Activated CD8-positive, alpha-beta T cell treated with anti-CD3 and anti-CD28 coated beads for 36 hours (primary cell): ENCODE measurements at places on chromosomes 12 and 14. TPM values are rescaled to one million over a fixed set of nuclear protein-coding genes. Genes with fewer than 3 reads are reported as not detected.
A peak's percentile ranks its signal among the peaks of the same experiment; 100 is the strongest.

DNA sequence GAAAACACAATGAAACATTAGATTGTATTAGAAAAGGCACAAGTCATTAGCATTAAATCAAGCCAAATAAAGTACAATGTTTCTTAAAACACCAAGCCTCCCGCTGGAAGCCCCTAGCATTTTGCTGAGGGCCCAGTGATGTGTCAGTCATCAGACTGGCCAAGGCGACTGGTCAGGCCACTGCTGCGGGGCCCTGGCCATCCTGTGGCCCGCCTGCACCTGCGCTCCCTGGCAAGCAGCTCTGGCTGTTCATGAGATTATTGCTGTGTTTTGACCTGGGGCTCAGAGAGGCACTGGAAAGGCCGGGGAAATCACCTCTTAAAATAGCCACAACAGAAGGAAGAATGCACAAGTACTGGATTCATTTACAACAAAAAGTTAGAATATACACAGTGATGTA, 24.2 kb upstream of the AMN start:
- H3K27ac ChIP-seq, result no peak overlapping the region
- DNase-seq, result no peak
- peaks cover 21% of the 10 kb centered on the region for H3K4me1 ChIP-seq
- no peaks in the 10 kb centered on the region for H3K27me3 ChIP-seq

GRCh38 chr14:44507183-44507582, at the start of gene FSCB:
Gene FSCB, minus strand, starts transcription at chr14:44507283. Its CDS starts 296 bp downstream, at chr14:44506987.
- no peak for DNase-seq
- H3K36me3 ChIP-seq, result no peaks in the 10 kb centered on the region
- no peaks in the 10 kb centered on the region for H3K27me3 ChIP-seq

DNA sequence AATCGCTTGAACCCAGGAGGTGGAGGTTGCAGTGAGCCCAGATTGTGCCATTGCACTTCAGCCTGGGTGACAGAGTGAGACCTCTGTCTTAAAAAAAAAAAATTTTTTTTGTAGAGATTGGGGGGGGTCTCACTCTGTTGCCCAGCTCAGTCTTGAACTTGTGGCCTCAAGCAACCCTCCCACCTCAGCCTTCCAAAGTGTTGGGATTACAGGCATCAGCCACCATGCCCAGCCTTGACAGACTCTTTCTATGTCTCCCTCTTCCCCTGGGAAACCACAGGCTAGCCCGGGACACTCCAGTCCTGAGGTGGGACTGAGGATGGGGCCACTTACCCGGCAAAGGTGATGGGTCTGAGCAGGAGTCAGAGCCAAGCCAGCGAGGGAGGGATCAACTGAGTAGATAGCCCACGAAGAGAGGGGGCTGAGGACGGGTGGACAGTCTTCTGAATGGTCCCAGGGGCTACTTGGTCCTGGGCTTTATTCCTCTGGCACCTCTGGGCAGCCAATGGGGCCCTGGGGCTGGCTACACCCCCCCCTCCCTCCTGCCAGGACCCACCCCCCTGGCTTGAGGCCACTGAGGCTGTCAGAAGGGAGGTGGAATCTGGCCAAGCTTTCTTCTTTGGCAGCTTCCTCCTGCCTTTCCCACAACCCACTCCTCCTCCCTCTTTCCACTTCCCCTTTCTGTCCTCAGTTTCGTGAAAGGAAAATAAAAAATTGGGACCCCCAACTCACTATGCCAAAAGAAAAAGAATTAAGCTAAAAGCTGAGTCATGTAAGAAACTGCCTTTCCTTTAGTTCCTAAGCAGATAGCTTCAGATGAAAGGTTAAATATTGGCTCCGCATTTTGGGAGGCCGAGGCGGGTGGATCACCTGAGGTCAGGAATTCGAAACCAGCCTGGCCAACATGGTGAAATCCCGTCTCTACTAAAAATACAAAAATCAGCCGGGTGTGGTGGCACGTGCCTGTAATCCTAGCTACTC, at the start of gene SDS:
Gene SDS (minus strand): TSS at position 453 of the 981 bp plus-strand sequence. CDS start 4,179 bp downstream, outside the sequence.
- no peak within 1 kb of the TSS for H3K4me3 ChIP-seq
- H3K4me1 ChIP-seq, result no peaks in the 10 kb centered on the region
- no peak within 1 kb of the TSS for H3K27ac ChIP-seq
- no peak for DNase-seq
- H3K36me3 ChIP-seq, result no peaks in the 10 kb centered on the region

- no peak for DNase-seq
- no peak overlapping the region for H3K4me3 ChIP-seq
- H3K36me3 ChIP-seq, result no peaks in the 10 kb centered on the region
- H3K27me3 ChIP-seq, result peaks cover 2% of the 10 kb centered on the region
- no peak overlapping the region for H3K27ac ChIP-seq
Observed at GRCh38 chr12:58359084-58359483, 417.7 kb downstream of the ATP23 start.

- peak; percentile 70 for DNase-seq
- H3K4me1 ChIP-seq, result peaks cover 9% of the 10 kb centered on the region
- no peaks in the 10 kb centered on the region for H3K27me3 ChIP-seq
Observed at GRCh38 chr12:54526812-54527630, 22.4 kb upstream of the PDE1B start.

DNA sequence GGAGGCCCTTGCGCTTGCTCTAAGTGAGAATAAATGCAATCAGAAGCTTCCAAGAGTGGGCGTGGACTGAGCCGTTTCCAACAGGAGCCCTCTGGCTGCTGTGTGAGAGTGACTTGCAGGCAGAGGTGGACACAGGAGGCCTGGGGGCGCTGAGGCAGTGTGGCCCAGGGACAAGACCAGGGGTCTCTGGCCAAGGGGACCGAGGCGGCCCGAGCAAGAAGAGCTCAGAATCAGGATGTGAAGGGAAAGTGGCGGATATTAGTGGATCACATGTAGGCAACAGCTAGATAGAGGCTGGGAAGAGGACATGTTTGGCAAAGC, 8.6 kb downstream of the RIMBP2 start:
- no peak for DNase-seq
- H3K4me1 ChIP-seq, result no peaks in the 10 kb centered on the region
- H3K36me3 ChIP-seq, result no peaks in the 10 kb centered on the region
- no peak overlapping the region for H3K27ac ChIP-seq

DNA sequence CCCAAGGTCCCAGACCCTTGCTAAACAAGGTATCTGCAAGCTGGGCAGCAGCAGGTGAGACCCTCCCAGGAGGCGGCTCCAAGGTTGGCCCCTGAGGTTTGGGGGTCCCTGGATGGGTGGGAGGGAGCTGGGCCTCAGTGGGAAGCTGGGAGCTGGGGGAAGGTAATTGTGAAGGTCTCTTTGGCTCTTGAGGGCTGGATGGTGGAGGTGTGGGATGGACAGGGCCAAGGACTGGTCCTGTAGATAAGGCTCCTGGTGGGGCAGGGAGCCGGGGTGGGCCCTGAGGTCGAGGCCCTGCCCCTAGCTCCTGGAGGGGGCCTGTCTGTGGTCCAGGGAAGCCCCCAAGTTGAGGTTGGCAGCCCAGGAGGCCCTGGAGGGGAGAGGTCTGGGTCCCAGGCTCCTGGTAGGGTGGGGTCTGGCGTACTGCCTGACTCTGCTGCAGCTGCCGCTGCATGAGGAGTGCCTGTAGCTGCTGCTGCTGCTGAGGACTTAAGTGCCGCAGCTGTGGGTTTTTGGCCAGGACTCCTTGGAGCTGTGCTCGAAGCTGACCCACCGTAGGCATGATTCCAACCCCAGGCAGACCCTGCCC, 13.1 kb upstream of the PRKAG1 start:
- H3K27me3 ChIP-seq, result no peaks in the 10 kb centered on the region
- DNase-seq, result no peak
- peaks cover 38% of the 10 kb centered on the region for H3K36me3 ChIP-seq
- no peaks in the 10 kb centered on the region for H3K4me1 ChIP-seq

DNA sequence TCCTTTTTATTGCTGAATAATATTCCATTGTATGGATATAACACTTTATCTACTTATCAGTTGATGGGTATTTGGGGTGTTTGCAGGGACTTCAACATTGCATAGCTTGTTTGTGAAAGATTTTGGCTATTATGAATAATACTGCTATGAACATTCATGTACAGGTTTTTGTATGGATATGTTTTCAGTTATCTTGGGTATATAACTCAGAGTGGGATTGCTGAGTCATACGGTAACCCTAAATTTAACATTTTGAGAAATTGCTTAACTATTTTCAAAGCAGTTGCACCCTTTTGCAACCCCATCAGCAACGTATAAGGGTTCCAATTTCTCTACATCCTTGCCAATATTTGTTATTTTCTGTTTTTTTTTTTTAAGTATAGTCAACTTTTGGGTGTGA, 27.3 kb upstream of the HELB start:
- H3K36me3 ChIP-seq, result no peaks in the 10 kb centered on the region
- H3K27me3 ChIP-seq, result no peaks in the 10 kb centered on the region
- no peak overlapping the region for H3K4me3 ChIP-seq
- no peak overlapping the region for H3K27ac ChIP-seq

- H3K27ac ChIP-seq, result peak overlapping the region; percentile 55
- H3K27me3 ChIP-seq, result no peaks in the 10 kb centered on the region
- peaks cover 13% of the 10 kb centered on the region for H3K36me3 ChIP-seq
- peaks cover 26% of the 10 kb centered on the region for H3K4me1 ChIP-seq
- H3K4me3 ChIP-seq, result peak overlapping the region; percentile 37
Observed at GRCh38 chr14:70988452-70988851, 81.2 kb downstream of the PCNX1 start.

DNA sequence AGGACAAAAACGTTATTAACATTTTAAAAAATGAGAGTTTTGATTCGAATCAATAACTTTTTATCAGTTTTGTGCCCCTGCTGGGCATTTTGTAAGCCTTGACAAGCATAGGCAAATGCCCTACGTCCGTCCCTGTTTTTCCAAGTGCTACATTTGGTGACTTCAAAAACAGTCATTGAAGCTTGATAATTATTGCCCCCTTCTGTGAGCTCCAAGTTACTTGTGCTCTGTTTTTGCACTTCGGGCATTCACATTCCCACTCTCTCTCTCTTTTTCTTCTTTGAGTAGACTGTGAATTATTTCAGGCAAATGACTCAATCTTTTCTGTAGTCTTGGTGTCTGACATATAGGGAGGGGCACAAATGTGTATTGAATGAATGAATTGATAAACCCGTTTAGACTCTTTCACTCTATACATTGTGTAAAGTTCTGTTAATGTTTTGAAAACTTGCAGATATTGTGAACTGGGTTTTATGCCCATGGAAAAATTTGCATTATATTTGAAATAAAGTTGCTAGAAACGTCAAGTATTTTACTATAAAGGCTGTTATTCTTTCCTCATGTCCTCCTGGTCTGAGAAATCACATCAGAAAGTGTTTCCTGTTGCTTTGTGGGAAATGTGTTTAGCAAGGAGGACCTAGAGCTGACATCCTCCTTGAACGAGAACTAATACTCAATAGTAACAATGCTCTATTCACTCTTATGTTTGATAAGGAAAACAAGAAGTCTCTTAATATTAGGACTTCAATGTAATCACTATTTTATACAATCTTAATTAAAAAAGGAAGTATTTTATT, 1.4 kb downstream of the APAF1 start:
- H3K4me3 ChIP-seq, result peak overlapping the region; percentile 98
- DNase-seq, result no peak

- no peak for DNase-seq
- H3K4me3 ChIP-seq, result no peak overlapping the region
- no peak overlapping the region for H3K27ac ChIP-seq
Observed at GRCh38 chr14:51490205-51490604, 161.5 kb upstream of the FRMD6 start.

DNA sequence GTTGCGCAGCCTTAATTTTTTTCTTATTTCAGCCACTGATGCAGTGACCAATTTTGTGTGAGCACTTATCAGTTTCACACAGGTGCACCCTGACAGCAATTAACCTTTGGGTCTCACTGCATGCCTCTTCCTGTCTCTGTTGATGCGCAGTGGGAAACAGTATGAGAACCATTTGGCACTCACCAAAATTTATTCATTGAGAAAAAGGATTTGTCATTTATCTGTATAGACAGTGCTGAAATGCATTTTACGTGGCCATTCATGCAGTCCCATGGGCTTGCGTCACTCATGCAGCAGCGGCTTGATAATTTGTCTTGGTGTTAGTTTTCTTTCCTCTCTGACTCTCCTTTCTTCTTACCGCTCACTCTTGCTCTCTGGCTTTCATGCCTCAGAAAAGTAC, 157.5 kb downstream of the C12orf75 start:
- H3K4me3 ChIP-seq, result no peak overlapping the region
- peaks cover 2% of the 10 kb centered on the region for H3K27me3 ChIP-seq
- no peaks in the 10 kb centered on the region for H3K4me1 ChIP-seq
- H3K36me3 ChIP-seq, result no peaks in the 10 kb centered on the region

GRCh38 chr14:96811265-96811664, 14.1 kb downstream of the VRK1 start:
- DNase-seq, result no peak
- H3K4me1 ChIP-seq, result peaks cover 46% of the 10 kb centered on the region
- no peak overlapping the region for H3K27ac ChIP-seq
- peaks cover 41% of the 10 kb centered on the region for H3K36me3 ChIP-seq

- no peak overlapping the region for H3K27ac ChIP-seq
- no peaks in the 10 kb centered on the region for H3K27me3 ChIP-seq
- H3K4me3 ChIP-seq, result no peak overlapping the region
- H3K4me1 ChIP-seq, result peaks cover 2% of the 10 kb centered on the region
Observed at GRCh38 chr12:113127791-113128199, 7.8 kb downstream of the RASAL1 start.

DNA sequence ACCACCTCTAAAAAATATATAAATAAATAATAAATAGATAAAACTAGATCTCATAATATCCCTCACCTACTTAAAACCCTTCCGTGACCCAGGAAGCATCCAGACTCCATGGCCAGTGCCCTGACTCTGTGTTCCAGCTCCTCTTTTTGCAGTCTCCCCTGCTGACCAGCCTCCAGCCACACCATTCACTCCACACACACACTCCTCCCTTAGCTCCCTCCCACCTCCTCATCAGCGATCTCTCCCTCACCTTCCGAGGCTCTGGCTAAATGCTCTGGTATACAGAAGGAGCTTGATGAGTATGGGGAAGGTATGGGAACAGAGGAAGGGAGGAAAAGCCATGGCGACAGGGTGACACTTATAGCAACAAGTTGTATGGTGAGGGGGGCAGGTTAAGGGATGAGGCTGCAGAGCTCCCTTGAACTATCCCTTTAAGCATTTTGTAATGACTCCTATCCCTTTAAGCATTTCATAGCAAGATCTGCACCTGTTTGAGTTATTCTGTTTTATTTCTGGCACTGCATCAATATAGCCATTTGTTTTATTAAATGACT, 26.1 kb upstream of the EIF4B start:
- H3K4me3 ChIP-seq, result no peak overlapping the region
- H3K36me3 ChIP-seq, result no peaks in the 10 kb centered on the region
- no peak overlapping the region for H3K27ac ChIP-seq
- H3K27me3 ChIP-seq, result peaks cover 27% of the 10 kb centered on the region
- DNase-seq, result no peak

MYH6 gene
- not detected for total RNA-seq

ASCL1 gene
- not detected for total RNA-seq

RTL1 gene
- total RNA-seq, result not detected

SCNN1A gene
- total RNA-seq, result 3.8 TPM

CBX5 gene
- 125 TPM for total RNA-seq

CMA1 gene
- total RNA-seq, result 0.34 TPM

TAMALIN gene
- total RNA-seq, result 26.4 TPM

ANKRD52 gene
- total RNA-seq, result 23.3 TPM
